ENCODE measurements at places on chromosomes 16 and 17.

DNA sequence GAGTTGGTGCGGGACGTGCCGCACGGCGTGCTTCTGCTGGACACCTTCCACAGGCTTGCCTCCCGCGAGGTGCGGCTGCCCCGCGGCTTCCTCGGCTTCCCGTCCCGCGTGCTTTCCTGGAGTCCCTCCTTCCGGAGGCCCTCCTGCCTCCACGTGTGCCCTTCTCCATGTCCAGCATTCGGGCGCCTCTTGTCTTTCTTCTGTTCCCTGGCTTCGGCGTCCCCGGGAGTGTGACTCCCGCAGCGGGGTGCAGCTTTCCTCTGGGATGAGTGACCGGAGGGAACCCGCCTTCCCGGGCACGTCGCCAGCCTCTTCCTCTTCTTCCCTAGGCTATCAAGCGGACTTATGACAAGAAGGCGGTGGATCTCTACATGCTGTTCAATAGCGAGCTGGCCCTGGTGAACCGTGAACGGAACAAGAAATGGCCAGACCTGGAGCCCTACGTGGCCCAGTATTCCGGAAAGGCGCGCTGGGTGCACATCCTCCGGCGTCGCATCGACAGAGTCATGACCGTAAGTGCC is 23.0 kb downstream of the DNAH2 start:
- no peak for DNase-seq

DNA sequence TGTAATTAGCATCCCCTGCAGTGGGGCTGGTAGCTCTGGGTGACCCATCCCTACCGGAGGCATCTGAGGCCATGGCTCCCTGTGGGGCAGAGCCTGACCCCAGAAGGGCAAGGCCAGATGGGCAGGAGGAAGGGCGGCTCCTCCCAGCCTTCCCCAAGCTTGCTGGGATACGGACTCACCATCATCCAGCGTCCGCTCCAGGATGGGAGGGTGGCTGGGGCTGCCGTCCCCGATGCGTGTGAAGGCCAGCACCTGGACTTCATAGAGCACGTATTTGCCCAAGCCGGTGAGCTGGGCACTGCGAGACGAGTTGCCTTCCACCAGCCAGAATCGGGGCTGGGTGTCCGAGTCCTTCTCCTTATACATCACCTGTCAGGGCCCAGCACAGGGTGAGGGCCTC is 81.6 kb upstream of the CDC42EP4 start:
- DNase-seq = no peak

DNA sequence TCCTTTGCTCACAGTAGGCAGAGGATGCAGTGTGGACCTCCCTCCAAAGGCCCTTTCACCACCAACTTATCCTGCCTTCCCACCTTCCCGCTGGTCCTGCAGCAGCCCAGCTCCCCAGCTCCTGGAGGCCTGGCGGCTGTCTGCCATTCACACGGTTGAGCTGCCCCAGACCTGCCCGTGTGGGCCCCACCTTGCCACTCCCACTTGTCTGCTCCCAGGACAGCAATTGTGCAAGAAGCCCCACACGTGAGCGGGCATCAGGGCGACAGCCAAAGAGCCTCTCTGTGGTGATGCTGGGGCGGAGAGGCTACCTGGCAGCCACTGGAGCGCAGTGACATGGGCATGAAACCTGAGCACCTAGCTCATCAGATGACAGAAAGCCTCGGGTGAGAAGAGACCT is 248.6 kb upstream of the MAF start:
- DNase-seq = no peak

GRCh38 chr17:57438066-57438731 is 181.9 kb downstream of the MSI2 start:
- DNase-seq = no peak

GRCh38 chr17:30597776-30598288 is 120.6 kb downstream of the GOSR1 start:
- DNase-seq = no peak

DNA sequence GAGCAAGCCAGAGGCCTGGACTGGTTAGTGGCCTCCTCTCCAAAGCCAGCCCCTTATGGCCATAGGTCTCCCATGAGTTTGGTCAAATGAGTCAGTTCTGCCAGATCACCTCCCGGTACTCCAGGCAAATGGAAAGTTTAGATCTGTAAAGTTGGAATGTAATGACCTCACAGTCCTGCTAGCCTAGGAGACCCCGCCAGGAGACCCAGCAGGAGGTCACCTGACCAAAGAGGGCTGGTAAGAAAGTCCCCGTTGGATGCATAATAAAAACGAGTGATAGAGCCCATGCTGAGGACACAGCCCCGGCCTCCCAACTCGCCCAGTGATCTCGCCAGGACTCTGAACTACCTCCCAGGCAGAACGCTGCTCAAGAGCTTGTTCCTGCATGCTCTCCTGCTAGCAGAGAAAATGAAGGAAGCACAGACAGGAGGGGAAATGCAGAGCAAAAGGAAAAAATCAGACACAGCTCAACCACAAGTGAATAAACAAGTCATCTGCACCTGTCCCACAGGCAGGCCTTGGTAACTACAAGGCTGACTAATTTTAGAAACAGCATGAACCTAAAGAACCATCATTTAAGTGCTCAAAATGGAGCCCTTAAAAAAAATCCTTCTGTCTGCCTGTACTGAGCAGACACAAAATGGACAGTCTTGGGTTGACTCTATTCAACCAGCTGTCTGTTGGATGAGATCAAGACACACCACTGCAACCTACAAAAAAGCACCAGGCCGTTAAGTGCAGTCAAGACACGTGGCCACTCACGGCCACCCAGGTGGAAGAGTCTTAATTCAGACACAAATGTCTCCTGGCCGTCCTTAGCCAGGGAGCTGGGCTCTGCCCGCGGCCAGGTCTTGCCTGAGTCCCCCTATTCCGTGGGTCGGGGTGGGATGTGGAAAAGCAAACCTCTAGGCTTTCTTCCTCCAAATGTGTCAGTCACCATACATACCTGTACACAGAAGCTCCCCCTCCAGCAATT is 9.2 kb downstream of the CDIP1 start:
- DNase-seq = no peak

- no peak for DNase-seq
Observed at GRCh38 chr16:84068041-84068440, 25.4 kb upstream of the SLC38A8 start.

DNA sequence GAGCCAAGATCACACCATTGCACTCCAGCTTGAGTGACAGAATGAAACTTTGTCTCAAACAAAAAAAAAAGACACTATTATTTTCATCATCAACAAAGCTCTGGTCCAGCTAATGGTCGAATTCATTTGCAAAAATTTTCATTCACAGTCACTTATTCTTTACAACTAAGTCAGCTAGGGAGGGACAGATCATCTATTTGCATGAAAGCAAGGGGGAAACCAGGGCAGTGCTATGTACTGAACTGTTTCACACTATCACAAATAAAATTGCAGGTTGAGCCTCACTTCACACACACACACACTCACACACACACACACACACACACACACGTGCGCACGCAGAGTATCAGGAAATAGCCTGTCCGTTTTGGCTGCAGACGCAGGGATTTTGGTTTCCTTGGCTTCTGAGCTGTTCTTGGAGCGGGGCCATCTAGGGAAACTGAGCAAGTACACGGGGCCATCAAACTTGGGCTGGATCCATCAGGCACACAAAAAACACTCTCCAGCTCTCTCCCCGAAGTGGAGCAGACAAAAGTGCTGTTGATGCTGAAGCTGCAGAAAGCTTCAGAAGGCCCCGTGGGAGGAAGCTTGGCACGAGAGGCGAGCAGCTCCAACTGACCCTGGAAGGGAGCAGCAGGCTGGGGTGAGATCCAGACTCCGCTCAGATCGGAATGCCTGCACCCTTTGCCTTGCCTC is 44.3 kb upstream of the HELZ start:
- no peak for DNase-seq

- DNase-seq = no peak
Observed at GRCh38 chr16:10003486-10003885, 178.7 kb downstream of the GRIN2A start.

DNA sequence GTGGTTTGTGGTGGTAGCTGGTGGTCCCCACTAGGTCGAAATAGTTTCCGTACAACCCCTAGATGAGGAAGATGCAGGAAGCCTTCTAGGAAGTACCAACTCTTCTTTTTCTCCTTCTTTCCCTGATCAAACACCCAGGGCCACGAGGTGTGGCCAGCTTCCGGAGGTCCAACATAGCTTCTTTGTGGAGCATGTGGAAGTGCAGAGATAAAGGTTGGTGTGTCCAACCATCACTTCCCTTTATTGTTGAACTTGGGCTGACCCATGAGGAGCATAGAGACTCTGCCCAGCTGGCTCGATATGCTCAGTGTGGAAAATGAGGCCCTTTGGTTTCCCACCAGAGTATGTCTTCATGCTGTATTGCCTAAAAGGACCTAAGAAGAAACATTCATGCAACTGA is 6.3 kb upstream of the RGS9 start:
- no peak for DNase-seq

DNA sequence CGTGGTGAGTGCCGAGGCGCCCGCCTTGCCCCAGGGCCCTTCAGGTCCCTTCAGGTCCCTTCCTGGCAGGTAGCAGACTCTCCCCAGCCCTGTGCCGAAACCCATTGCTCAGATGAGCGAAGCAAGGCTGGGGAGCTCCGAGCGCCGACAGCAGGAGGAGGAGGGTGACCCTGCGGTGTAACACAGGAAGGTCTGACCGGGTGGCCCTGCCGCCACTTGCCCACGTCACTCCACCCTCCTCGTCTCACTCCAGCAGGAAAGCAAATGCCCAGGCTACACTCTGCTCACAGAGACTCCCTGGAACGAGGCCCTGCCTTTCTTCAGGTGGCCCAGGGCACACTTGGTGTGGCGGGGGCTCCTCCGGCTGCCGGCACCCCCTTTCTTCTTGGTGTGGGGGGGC is 57.2 kb downstream of the ACTG1 start:
- no peak for DNase-seq

DNA sequence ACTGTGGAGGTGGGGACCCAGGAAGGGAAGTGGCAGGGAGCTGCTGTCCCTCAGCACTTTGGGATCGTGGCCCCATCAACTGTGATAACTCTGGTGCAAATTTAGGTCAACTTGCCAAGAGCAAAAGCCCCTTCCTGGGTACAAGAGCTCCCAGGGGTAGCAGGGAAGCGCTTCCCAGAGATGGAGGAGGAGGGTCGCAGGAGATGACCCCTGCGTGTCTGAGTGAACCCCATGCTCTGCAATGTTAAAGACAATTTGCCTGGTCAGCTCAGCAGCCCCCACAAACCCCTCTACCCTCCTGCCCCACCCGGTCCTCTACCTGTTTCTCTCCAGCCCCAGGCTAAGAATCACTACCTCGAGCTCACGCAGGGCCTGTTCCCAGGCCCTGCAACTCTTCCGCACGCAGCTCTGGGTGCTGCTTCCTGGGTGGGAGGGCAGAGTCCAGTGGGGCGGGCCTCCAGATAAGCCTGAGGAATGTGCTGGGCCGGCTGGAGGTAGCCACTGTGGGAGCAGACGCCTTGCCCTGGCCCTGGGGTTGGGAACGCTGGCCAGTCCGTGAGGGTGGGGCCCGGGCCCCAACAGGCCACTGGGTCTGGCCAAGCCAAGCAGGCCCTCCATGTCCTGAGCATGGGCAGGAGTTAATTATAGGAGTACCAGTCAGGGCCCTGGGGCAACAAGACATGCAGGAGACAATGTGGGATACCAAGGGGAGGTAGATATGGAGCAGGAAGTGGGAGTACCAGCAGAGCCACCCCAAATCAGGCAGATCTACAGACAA is 6.1 kb downstream of the DOK4 start:
- no peak for DNase-seq

DNA sequence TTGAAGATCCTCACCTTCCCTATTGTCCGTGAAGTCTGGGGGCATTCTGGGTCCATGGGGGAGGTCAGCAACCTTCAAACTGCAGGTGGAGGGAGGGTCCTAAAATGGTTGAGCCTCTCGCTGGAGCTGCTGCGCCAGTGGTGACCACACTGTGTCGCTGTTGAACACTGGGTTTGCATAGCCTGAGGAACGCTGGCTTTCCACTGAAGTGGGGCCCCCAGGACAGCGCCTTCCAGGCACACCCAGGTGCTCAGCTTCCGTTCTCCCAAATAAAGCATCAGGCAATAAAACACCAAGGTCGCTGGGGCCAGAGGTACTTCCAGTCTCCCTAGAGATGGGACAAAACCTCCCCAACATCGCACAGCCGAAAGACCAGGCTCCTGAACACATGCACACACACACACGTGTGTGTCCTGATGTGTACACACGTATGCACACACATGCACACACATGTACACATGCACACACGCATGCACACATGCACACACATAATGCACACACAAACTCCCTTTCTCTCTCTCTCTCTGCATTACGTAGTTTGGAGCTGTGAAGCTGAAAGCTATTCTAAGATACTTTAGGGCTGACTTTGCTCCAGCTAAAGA is 120.6 kb downstream of the IRF8 start:
- no peak for DNase-seq

GRCh38 chr17:79070266-79070880 is 4.3 kb upstream of the ENGASE start:
- DNase-seq = no peak

DNA sequence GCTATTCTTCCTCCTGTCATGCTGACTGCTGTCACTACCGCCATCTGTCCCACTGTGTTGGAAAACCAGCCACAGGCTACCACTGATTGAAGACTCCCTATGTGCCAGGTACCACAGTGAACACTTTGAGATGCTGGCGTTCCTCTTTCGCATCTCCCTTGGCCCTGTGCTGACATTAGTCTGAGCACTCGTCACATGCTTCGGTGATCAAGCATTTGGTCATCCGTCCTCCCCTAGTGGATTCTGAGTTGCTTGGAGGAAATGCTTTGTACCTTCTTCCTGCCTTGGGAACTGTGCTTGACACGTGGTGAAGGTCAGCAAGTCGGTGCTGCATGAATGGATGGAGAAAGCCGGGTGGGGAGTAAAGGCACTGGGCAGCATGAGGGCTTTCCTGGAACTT is 260.1 kb downstream of the SNX29 start:
- no peak for DNase-seq

DNA sequence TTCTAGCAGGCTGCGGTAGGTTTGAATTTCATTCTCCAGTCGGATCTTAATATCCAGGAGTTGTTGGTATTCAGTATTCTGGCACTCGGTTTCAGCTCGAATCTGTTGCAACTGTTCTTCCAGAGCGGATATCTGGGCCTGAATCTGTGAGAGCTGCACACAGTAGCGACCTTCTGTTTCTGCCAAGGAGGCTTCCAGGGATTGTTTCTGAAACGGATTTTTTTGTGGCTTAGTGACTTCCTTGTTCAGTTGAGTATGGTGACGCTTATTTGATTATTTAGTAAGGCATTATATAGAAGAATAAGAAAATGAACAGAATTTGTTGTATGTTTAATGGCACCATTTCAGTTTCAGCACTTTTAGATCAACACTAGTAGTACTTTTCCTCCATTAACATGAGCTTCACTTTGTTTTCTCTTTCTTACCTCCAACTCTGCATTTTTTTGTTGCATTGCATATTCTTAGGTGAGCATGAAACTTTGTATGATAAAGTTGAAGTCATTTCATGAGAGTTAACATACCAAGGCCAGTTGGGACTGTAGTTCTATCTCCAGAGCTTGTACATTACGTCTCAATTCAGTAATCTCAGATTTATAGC is 2.8 kb downstream of the KRT10 start:
- no peak for DNase-seq

GRCh38 chr17:22161376-22161775 is 469.1 kb downstream of the KCNJ18 start:
- no peak for DNase-seq

DNA sequence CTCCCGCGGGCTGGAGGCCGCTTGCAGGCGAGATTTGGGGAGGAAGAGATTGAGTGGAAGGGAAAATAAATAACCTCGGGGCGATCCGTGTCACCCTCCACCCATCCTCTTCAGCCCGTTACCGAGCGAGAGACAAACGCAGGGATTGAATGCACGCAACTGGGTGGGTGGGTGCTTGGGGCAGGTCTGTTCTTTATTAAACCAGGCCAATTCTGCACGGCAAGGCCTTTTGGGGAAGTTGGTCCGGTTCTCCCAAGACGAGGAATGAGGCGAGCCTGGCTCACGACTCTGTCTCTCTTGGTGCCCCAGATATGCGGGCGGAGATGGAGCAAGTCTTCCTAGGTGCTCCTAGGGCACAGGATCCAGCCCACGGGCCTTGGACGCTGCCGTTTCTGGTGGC is 396 bp upstream of the HOXB7 start:
- no peak for DNase-seq

Measured in activated naive CD4-positive, alpha-beta T cell (primary cell).